ENCODE measurements at places on chromosomes 7 and 10. TPM values are rescaled to one million over a fixed set of nuclear protein-coding genes. Genes with fewer than 3 reads are reported as not detected.
A peak's percentile ranks its signal among the peaks of the same experiment; 100 is the strongest.

The GRM3 gene
- total RNA-seq = not detected

The MYH16 gene
- total RNA-seq = 0.34 TPM

DNA sequence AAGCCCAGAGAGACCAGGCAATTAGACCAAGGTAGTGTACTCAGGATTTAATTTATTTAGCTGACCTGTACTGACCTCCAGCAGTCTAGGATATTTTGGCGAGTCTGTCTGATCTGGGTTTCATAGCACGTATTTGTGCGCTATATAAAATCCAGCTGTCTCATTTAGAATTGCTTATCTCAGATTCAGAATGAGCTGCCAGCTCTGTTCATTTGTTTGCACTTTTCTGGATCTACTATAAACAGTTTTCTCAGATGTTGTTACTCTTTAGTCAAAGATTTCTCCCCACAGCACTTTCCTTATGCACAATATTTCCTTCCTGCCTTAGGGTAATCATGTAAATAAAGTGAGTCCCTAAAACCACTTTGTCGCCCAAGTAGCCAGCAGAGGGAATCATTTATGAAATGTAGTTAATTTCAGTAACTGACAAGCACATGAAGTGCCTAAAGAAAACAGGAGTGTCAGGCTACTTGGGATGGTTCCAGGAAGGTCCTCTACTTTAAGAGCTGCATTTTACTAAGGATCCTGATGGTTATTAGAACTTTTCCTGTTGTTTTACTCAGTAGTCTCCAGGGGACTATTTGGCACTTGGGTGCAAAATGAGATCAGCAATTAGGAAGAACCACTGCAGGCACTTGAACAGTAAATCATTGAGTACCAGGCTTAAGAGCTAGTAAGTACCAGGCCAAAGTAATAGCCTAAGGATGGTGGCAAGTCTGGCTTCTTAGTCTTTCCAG lies 226.4 kb downstream of the TWIST1 start:
- DNase-seq = peak; percentile 29

DNA sequence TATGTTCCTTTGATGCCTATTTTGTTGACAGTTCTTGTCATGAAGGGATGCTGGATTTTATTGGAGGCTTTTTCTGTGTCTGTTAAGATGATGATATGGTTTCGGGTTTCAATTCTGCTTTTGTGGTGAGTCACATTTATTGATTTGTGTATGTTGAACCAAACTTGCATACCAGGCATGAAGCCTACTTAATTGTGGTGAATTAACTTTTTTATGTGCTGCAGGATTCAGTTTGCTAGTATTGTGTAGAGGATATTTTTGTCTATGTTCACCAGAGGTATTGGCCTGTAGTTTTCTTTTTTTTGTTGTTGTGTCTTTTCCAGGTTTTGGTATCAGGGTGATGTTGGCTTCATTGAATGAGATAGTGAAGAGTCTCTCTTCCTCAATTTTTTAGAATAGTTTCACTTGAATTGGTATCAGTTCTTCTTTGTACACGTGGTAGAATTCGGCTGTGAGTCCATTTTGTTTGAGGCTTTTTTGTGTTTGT lies 345.9 kb downstream of the KIF20B start:
- peak; percentile 34 for DNase-seq

GRCh38 chr10:13788711-13789447 lies 202.1 kb downstream of the PRPF18 start:
- peak; percentile 56 for DNase-seq

GRCh38 chr7:50766106-50766848 lies 16.4 kb downstream of the GRB10 start:
- DNase-seq = no peak

The NUTM2A gene
- total RNA-seq = 2.4 TPM
